Stimulated activated CD4-positive, alpha-beta T cell treated with anti-CD3 and anti-CD28 coated beads, Interleukin-12 subunit alpha, Interleukin-12 subunit beta, amount 100 ng/mL, for 48 hours (primary cell): ENCODE measurements at places on chromosomes 2 and 18.

DNA sequence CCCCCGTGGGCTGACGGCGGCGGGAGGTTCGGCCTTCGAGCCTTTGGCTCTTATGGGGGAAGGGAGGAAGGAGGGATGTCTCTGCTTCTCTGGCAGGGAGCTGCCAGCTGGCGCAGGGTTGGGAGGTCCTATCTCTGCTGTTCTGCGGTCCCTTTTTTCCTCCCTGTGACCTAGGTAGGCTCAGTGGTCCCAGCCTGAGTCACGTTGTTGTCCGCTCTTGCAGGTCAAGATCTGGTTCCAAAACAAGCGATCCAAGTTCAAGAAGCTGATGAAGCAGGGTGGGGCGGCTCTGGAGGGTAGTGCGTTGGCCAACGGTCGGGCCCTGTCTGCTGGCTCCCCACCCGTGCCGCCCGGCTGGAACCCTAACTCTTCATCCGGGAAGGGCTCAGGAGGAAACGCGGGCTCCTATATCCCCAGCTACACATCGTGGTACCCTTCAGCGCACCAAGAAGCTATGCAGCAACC, 2.5 kb downstream of the DLX1 start:
- DNase-seq: no peak

DNA sequence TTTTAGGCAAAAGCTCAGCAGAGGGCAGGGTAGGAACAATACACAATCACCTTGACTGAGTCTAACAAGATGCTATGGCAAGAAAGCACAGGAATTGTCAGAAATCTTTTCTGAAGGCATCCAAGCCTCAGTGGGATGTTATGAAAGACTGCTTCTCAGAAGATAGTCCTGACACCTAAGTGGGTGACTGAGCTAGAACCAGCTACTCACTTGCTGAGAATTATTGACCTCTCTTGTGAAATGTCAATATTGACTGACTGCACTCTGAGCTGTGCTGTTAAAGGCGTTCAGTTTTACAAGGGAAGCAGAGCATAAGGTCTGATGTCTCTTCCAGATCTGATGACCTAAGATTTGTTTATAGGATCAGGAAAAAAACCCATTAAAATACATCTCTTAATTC, 46.1 kb downstream of the TACR1 start:
- DNase-seq: no peak

DNA sequence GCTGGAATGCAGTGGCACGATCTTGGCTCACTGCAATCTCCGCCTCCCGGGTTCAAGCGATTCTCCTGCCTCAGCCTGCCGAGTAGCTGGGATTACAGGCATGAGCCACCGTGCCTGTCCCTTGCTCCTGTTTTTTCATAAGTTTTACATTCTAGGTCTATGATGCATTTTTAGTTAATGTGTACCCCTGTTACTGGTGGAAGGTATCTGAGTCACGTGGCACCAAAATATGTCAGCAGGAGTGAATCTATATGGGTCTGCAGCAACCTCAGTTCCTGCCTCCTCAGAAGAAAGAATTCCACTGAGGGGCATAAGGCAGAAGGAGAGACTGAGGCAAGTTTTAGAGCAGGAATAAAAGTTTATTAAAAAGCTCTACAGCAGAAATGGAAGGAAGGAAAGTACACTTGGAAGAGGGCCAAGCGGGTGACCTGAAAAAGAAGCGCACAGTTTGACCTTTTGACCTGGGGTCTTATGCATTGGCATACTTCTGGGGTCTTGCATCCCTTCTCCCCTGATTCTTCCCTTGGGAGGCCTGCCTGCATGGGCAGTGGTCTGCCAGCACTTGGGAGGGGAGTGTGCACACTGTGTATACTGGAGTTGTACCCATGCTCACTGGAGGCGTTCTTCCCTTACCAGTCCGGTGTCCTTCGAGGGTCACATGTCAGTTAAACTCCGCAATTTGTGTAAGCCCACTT, 1.1 kb upstream of the MFSD2B start:
- DNase-seq: no peak

- no peak for DNase-seq
Measured at GRCh38 chr2:191638802-191639172, 39.1 kb upstream of the NABP1 start.

DNA sequence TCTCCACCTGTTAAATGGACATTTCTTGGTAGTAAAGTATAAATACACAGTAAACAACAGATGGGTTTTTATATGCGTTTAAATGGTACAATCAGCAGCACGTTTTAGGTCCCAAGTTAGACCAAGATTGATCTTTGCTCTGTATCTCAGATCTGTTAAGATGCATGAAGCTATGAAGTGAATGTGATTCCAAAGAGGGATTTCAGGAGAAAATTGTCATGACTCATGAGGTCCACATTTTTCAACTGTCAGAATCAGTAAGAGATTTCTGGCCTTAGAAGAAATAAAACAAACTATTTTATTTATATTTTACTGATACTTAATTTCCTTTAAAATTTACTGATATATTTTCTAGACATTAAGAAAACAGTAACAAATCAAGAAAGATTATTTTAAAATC, 142.7 kb downstream of the EML6 start:
- no peak for DNase-seq

DNA sequence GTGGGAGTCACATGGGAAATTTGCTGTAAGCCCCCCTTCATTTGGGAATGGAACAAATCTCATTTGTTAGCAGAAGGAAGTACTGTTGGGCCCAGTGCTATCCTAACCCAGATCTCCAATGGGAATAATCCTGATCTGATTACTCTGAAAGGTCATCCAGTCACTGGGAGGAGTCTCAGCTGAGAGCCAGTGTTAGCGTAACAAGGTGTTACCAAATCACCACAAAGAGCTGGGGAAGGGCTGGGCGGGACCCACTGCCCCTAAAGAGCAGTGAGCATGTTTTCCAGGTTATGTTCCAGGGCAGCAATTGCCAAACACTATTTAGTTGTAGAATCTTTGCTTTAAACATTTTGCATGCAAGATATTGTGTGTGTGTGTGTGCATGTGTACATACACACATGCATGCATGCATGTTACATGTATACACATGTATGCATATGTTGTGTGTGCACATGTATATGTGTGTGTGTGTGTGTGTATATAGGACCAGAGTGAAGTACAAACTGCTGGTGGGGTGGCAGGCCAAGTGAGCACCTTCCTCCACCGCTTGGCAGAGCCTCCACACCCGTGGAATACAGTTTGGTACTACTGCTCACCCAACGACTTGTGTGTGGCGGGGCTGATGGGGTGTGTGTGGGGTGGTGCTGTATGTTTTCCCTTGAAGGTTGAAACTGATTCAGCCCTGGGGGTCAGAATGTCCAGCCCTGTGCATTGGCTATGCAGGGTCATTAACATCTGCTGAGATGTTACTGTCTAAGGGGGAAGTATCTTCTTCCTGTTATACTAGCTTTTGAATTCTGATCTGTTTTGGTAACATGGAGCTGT, 15.2 kb downstream of the INPP5D start:
- no peak for DNase-seq

DNA sequence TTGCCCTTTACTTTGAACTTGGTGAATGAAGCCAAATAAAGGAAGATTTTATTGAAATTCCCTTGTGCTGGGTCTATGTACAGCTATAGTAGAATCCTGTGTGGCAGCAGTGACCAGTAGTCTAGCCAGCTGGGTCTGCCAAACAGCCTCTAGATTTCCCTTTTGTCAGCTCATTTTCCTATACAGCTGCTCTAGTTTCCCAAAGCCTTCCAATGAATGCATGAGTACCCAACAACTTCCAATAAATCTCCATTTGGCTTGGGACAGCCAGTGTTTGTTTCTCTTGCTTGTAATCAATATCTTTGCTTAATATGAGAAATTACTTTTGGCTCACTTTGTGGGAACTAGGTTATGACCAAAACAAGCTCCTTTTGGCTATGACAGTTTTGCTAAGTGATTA, 43.6 kb downstream of the SCN9A start:
- no peak for DNase-seq

DNA sequence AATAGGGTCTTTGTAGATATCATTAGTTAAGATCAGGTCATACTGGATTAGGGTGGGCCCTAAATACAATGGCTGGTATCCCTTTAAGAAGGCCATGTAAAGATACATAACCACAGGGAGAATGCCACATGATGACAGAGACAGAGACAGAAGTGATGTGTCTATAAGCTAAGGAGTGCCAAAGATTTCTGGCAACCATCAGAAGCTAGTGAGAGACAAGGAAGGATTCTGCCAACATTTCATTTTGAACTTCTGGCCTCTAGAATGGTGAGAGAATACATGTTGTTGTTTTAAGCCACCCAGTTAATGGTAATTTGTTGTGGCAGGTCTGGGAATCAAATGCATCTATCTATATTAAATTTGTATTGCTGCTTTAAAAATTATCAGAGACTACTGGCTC, 185.5 kb upstream of the CYRIA start:
- no peak for DNase-seq

GRCh38 chr2:946073-946948, 4.3 kb upstream of the SNTG2 start:
- DNase-seq: peak; percentile 0

- no peak for DNase-seq
Measured at GRCh38 chr2:12903272-12903671, 186.5 kb downstream of the TRIB2 start.

GRCh38 chr2:7956126-7956689, 725.6 kb upstream of the ID2 start:
- no peak for DNase-seq

DNA sequence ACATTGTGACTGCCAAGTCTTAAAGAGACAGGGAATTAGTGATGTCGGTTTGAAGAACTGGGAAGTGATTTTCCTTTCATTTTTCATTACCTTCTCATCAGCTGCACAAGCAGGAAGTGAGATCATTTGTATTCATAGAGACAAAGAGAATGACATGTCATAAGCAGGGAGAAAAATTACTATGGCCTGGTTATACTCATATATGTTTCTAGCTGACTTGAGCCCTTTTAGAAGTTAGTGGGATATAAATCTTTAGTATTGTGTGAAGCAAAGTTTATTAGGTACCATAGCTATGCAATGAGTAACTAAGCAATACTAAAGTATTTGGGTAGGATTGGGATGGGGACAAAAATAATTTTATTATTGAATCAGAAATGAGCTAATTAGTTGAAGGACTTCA, 284.1 kb downstream of the PID1 start:
- DNase-seq: no peak

GRCh38 chr2:65112633-65113032, 17.3 kb downstream of the RAB1A start:
- no peak for DNase-seq

- no peak for DNase-seq
Measured at GRCh38 chr2:172031536-172031935, 31.8 kb downstream of the METAP1D start.

- DNase-seq: no peak
Measured at GRCh38 chr18:2143636-2144035, 427.7 kb downstream of the METTL4 start.

- no peak for DNase-seq
Measured at GRCh38 chr2:188726626-188727247, 247.4 kb upstream of the COL3A1 start.

DNA sequence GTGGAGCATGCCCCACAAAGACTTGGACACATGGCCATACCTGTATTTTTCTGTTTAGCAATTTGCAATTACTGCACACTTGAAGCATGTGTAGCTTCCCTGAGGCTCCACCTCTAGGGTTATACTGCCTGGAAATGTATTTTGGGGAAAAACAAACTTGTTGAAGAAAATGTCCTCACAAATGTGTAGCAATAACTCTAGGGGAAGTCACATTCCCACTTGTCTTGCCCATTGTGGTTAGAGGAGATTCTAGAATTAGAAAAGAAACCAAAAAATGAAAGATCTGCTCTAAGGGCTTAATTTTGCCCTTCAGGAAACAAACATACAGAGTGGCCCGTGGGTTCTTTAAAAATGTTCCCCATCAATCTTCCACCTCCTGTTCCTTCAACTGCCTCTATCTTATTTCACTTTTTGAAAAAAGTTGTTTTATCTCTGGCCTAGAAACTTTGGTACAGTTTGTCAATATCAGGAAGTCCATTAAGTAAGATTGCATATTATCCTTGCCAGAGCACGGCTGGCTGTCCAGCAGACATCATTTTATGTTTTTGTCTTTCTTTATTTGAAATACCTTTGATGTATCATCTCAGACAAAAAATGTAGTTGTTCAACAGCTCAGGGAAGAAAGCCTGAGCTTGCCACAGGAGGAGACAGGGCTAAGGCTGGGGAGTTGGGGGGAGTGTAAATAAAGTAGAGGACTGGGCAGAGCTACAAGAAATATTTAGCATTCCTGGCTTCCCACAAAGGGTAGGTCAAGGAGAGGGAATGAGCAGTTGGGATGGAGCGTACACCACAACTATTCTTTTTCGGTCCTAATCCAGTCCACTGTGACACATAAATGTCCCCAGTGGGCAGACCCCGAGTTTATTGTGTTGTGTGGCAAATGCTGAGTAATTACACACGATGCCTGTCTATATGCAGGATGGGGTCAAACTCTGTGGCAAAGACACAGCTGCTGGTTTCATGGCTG, 96.8 kb upstream of the CDC42EP3 start:
- DNase-seq: no peak

GRCh38 chr2:107809835-107810234, 16.9 kb upstream of the RGPD4 start:
- no peak for DNase-seq

DNA sequence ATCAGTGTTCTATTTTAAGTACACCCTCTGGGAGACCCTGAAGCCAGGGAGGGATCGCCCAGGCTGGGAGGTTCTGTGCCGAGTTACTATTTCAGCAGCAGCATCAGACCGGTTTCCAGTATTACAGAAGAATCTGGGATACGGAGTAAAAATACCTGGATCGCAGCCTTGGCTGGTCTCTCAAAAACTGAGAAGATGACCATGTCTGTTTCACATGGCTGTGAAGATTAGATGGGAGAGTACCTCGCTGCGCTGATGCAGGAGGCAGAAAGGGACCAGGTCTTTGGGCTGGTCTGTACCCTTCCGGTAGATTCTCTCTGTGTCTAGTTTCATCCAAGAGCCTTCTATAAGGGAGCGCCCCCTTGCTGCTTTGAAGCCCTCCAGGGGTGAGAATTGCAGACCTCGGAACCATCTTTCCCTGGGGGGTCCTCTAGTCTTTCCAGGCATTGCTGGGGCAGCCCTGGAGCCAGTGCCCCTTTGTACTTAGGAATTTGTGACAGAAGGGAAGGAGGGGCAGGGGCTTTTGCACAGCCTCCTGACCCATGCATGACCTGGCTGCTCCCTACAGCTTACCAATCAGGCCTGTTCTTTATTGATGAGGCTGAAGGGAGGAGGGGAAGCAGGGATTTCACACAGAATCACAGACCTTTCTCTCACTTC, 56.3 kb upstream of the MAPRE3 start:
- no peak for DNase-seq

- DNase-seq: no peak
Measured at GRCh38 chr18:26103579-26103978, 13.2 kb upstream of the SS18 start.

GRCh38 chr2:182355815-182356214, 71.0 kb downstream of the PDE1A start:
- no peak for DNase-seq

- no peak for DNase-seq
Measured at GRCh38 chr2:50347358-50348044, 684.4 kb downstream of the NRXN1 start.

GRCh38 chr2:132721938-132722337, 51.9 kb upstream of the LYPD1 start:
- DNase-seq: no peak

GRCh38 chr2:67965246-67965645, 97.6 kb downstream of the C1D start:
- DNase-seq: no peak
